ENCODE measurements at places on chromosomes 11 and 22.

GRCh38 chr11:44611687-44612434, 46.4 kb downstream of the CD82 start:
- DNase-seq = no peak

DNA sequence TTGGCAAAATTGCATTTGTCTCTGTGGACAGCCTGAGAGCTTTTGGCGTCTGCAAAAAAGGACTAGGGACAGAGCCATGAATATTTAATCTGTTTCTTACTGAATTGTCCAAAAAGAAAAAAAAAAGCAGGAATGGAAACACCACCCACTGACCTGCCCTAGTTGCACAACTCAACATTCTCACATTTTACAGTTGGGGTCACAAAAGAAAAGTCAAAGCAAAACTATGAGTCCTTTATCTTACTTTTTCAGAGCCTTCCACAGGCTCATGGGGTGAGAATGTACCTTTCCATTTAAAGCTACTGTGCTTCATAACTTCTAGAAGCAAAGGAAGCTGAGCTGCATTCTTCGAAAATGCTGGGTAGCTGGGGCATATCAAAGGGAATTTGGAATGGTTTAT, 225.7 kb downstream of the FAM76B start:
- DNase-seq = no peak

GRCh38 chr11:43410394-43410793, 51.7 kb downstream of the TTC17 start:
- no peak for DNase-seq

DNA sequence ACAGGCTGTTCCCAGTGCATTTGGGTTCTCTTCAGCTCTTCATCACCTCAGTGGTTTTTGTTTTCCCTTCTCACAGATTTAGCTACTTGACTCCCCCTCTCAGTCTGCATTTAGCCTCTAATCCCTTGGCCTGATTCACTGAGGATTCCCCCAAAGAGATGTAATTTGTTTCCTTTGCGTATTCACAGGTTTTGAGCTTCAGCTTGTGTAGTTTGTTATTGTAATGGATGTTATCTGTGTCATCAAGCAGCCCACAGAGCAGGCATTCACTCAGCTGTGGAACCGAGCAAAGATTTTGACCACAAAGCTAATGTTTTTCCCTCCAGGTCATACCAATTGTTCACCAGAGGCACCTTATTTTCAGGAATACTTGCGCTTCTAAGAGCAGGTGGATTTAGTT, 6.4 kb upstream of the ME3 start:
- peak; percentile 43 for DNase-seq

DNA sequence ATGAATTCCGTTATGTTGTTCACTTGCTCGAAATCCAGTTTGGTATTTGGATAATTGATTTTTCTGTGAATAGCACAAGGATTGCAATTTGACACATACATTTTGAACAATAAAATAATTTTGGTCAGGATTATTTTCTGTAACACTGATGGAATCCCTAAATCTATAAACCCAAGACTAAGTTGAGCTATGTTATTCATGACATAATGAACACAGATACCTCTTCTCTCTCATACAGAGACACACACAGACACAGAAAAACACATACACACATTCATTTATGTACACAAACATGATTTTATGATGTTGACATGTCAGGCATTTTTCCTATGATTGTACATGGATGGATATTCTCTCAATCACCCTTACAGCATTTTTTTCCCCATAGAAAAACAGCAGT, at the start of gene OR4C5:
Gene OR4C5, minus strand, starts transcription at position 101 of the 400 bp plus-strand sequence. Its CDS starts 0 bp downstream, at position 101.
- DNase-seq = no peak

GRCh38 chr22:37639070-37639760, at the start of gene SH3BP1:
Gene SH3BP1, plus strand, starts transcription at chr22:37639669. Its CDS starts 119 bp downstream, at chr22:37639788.
- no peak for DNase-seq

Data from fibroblast of mammary gland (primary cell).